GM19239 (cell line): ENCODE measurements at places on chromosomes 3 and 15.

GRCh38 chr15:56770173-56770572, 36.9 kb upstream of the ZNF280D start:
- no peak for DNase-seq

DNA sequence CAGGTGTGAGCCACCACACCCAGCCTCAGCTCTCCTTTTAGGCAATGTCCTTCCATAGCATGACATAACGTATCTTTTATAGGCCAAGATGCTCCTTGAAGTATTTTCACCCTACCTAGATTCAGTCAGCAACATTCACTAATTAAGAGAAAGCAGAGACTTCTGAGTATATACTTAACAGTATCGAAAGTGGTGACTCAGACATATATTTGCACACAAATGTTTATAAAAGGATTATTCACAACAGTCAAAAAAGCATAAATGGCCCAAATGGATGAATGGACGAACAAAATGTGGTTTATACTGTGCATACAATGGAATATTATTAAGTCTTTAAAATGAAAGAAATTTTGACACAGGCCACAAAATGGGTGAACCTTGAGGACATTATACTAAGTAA, 108.6 kb downstream of the ZNF385D start:
- no peak for DNase-seq

DNA sequence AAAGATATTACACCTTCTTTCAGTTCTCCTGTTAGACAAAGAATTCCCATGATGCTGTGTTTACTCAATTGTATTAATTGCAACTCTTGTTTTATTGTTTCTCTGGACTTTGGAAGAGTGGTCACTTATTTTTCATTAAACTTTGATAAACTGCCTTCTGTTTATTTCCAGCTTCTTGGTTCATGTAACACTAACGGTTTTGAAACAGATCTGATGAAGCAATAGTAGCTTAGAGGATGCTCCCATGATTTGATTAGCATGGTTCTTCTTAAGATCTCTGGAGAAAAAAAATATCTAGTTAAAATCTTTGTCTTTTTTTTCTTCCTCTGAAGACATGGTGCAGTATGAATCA, 90.1 kb downstream of the FNDC3B start:
- DNase-seq = no peak

GRCh38 chr3:41653571-41654239, 308.2 kb downstream of the ULK4 start:
- no peak for DNase-seq

GRCh38 chr15:77720655-77721054, 87.9 kb upstream of the LINGO1 start:
- no peak for DNase-seq

- peak; percentile 72 for DNase-seq
Measured at GRCh38 chr3:160225176-160226025, at the start of gene C3orf80. C3orf80 (plus strand) TSS chr3:160225422; CDS start chr3:160225636, 214 bp downstream.

GRCh38 chr3:134656211-134656800, 5.5 kb upstream of the KY start:
- DNase-seq = no peak

- DNase-seq = no peak
Measured at GRCh38 chr3:76267851-76268380, 482.6 kb upstream of the ZNF717 start.

- DNase-seq = no peak
Measured at GRCh38 chr3:130901463-130902204, 7.8 kb downstream of the ATP2C1 start.

- no peak for DNase-seq
Measured at GRCh38 chr3:29601861-29602585, 321.2 kb downstream of the RBMS3 start.
